Mucosa of descending colon (tissue), 3 donors: ENCODE measurements at places on chromosomes 2 and 18. TPM values are rescaled to one million over a fixed set of nuclear protein-coding genes. Genes with fewer than 3 reads are reported as not detected.

GRCh38 chr2:234491281-234491680, 5.6 kb downstream of the ARL4C start:
- DNase-seq: no peak

- DNase-seq: no peak
These were observed 33.8 kb upstream of the CYP1B1 start for GRCh38 chr2:38109732-38110181.

DNA sequence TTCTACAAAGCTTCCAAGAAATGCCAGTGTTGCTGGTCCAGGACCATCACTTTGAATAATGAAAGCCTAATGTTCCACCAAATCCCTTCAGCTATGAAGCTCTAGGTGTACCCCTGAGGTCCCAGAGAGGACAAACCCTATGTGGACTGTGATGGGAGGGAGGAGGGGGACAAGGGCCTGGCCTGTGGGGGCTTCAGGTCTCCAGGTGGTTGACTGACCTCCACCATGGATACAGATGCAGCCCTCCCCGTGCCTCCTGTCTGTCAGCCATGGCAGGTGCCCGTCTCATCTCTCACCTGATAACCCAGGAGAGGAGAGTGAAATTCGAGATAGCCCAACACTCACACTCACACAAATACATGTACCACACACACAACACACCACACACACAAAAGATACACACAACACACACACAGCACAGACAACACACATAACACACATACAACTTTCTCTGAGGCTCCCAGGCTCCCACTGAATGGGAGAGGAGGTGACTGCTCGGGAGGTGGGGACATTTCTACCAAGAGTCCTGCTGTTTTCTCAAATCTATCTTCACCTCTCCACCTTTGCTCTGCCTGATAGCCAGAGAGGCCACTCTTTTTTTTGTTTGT, 12.8 kb upstream of the RHOB start:
- DNase-seq: no peak

DNA sequence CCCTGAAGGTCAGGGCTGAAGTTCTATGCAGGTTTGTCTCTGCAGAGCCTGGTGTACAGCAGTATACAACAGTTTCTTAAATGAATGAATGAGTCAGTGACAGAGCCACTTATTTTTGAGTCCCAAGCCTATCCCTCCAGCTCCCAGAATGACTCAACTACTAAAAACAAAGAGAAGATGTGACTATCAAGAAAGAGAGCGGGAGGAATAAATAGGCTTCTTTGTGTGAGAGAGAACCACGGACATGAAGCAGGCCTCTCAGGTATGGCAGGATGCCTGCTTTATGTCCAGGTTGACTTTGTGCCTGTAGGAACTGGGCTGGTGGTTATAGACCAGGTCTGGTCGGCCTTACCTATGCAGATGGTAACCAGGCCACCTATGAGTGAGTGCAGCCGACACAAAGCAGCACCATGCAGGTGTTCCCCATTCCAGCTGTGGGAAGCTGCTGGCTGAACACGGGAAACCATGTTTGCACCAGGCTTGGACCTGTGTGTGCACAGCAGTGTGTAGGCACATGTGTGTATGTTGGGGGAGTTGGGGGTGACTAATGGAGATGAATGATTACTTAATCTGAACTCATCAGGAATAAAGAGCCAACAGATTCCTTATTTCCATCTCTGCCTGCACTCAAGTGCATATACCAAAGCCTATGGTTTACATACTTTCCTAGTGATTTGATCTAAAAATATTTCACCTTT, 171.0 kb downstream of the OSR1 start:
- no peak for DNase-seq

DNA sequence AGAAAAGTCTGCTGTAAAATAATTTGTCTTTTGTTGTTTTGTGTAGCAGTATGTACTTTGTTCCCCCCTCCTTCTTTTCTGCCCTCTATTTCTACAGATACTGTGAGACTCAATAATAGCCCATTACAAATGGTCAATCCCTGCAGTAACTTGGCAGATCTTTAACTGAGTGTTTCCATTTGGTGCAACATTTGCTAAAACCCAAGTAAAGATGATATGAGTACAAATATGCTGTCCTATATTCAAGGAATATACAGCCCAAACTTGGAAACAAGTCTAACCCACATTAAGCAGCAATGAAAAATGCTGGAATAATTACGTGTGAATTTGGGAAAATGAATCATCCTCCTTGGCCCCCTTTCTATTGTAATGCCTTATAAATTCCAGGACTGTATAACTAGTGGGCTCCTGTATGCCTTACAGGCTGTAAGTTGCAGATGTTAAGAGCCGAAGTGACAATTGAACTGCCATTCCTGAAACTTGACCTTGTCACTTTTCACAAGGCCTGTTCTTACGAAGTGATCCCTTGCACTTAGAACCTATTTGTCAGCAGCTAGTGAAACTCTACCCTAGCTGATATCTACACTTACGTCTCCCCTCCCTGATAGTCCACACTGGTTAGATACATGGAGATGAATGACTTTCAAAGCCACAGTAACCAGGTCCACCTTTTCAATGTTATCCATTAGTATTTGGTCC, 104.9 kb downstream of the IRS1 start:
- DNase-seq: no peak

GRCh38 chr2:3703757-3704355, 481 bp downstream of the DCDC2C start:
- no peak for DNase-seq

DNA sequence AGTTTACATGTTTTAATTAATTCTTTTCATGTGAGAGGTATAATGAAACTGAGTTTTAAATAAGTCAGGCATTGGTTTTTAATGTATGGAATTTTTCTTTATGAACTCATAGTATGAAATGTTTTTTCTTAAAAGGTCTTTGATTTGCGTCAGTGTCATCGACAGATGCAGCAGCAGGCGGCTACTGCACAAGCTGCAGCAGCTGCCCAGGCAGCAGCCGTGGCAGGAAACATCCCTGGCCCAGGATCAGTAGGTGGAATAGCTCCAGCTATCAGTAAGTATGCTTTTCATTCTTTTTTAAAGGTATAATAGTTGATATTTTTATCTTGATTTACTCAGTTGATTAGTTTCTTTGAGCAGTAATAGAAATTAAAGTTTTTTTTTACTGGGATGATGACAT, 46.5 kb downstream of the SMAD4 start:
- no peak for DNase-seq

- no peak for DNase-seq
These were observed 117.9 kb upstream of the COL5A2 start for GRCh38 chr2:189297446-189297845.

DNA sequence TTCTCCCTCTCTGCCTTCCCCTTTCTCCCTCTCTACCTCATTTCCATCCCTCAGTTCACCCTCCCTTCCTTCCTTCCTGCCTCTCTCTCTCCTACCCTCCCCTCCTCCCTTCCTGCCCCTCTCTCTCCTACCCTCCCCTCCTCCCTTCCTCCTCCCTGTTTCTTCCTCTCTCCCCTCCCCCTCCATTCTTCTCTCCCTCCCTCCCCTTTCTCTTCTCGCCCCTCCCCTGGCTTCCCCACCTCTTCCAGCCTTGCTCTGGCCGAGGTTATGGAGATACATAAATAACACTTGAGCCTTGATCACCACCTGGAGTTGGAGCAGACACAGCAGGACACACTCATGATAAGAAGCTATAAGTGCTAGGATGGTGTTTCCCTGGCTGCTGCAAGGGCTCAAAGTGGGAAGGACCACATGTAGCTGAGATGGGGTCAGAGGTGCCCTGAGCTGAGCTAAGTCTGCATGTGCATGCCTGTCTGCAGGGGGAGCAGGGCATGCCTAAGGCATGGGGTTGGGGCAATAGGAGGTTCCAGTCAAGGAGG, 326.1 kb upstream of the HS6ST1 start:
- DNase-seq: no peak

DNA sequence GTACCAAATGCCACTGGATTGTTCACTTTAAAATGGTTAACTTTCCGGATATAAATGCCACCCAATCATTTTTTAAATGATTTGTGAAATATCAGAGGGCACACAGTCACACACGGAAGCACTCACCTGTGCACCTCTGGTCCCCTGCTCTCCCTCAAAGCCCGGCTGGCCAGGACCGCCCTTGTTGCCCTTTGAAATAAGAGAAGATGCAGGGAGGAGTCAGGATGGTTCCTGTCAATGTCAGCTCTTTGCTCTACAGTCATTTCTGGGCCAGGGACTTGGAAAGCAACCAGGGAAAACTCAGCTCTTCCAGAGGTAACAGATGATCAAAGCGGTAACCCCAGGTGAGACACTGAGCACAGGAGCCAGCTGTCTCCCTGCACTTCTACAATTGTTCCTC, 60.7 kb downstream of the COL6A3 start:
- DNase-seq: no peak

Gene IL1RL1
- total RNA-seq: 0.93 TPM

Gene FARSB
- 21.1 TPM for total RNA-seq

Gene HRH4
- 0.28 TPM for total RNA-seq

Gene MEP1B
- total RNA-seq: 11.6 TPM

Gene ALKAL2
- 2.2 TPM for total RNA-seq
